Esophagus squamous epithelium (tissue), 5 donors: ENCODE measurements at places on chromosomes 1 and 21.

GRCh38 chr1:38888423-38889333 is 7.3 kb upstream of the GJA9 start:
- DNase-seq = no peak

DNA sequence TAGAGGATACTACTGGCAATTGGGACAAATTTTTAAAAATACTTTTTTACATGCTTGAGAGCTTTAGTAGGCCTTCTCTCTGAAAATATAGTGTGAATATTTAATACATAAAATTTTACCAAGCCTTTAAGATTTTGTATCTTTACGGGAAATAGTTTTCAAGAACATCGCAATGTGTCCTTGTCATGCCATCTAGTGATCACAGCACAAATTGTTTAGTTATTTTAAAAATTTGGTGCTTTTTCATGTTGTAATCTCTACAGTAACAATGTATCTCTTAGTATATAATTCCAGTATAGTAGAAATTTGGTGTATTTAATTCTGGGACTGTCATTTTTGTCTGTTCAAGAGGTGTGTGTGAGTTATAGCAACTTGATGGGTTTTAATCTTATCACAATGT is 6.7 kb downstream of the CDC7 start:
- DNase-seq = no peak

- DNase-seq = no peak
These were observed 169.0 kb downstream of the LBR start for GRCh38 chr1:225258811-225259210.

DNA sequence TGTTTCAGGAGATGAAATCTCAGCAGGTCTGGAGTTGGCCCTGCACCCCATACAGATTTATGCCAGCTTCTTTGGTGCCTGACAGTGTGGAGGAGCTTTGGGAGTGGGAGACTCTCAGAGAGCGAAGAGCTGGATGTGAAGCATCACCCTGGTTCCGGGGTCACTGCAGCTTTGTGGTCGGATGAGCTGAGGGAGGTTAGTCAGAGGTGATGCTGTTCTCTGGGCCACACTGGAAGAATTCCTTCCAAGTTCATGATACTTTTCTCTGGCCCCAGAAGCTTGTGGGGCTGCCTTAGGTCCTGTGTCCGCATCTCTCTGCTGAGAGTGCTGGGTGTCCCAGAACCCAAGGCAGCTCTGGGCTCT is 467.8 kb downstream of the CAMTA1 start:
- no peak for DNase-seq

GRCh38 chr21:37606549-37606948 is 240.0 kb downstream of the DYRK1A start:
- no peak for DNase-seq

GRCh38 chr1:185474440-185475149 is 157.6 kb upstream of the IVNS1ABP start:
- DNase-seq = no peak

- no peak for DNase-seq
These were observed 68.9 kb downstream of the NRIP1 start for GRCh38 chr21:14995695-14996490.

DNA sequence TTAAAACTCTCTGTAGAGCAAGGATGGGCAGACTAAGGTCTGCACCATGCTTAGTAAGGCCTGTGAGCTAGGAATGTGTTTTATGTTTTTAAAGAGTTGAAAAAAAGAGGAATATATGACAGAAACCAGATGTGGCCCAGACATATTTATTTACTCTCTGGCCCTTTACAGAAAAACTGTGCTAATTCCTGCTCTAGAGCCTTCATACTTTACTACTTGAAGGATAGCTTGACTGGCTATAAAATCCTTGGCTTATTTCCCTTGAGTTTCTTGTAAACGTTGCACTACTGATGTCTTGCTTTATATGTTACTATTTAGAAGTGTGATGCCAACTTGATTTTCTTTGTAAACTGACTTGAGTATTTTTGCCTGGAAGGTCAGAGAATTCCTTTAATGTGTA is 33.5 kb downstream of the CTBS start:
- DNase-seq = no peak

DNA sequence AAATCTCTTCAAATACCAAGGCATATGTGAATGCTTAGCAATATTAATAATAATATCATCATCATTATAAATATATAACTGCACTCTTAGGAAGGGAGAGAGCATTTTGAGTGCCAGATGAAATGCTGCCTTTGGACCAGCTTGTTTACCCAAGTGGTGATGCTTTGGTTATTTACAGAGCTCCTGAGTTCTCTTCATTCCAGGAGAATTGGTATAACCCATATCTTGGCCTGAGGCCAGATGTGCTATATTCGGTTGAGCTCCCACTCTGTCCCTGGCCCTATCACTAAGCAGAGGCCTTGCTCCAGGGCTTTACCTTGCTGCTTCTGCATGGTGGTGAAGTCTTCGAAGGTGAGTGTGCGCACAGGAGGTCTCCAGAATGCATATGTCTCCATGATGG is 89.4 kb downstream of the TBX15 start:
- no peak for DNase-seq

- DNase-seq = no peak
These were observed 235.1 kb downstream of the RRAGC start for GRCh38 chr1:38624336-38625039.

- DNase-seq = no peak
These were observed 68.5 kb downstream of the SLC19A1 start for GRCh38 chr21:45473496-45474322.

DNA sequence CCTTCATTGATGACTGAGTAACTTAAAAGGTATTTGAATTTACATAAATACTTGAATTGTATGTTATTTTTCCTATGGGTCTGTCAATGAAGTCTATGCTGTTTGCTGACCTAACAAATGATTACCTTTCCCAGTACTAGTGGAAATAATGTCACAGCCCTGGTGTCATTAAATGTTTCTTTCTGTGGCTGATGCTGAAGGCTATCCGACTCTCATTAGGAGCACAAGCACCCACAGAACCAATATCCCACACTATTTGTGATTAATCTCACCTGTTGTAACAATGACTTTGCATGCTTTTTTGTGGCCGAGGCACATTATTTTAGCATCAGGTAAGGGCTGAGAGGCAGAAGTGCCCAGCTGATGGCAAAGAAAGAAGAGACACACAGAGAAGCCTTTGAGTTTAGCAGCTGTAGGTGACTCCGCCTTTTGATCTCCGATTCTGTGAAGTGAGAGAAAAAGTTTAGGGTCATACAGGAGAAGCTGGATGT is 25.8 kb upstream of the TRIM45 start:
- no peak for DNase-seq

DNA sequence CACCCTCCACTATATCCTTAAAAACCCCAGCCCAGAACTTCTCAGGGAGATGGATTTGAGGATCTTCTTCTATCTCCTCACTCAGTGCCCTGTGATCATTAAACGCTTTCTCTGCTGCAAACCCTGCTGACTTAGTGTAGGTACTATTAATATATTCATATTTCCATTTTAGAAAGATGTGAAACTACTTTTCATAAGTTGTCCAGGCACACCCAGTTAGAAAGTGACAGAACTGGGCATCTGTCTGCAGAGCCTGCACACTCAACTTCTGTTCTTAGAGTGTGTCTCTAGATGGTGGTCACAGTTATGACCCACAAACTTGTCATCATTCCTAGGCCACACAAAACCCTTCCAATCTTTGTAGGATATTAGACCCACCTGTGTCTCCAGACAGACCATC is 55.0 kb downstream of the FCRL5 start:
- no peak for DNase-seq
